ENCODE measurements at places on chromosomes 11 and 22.

DNA sequence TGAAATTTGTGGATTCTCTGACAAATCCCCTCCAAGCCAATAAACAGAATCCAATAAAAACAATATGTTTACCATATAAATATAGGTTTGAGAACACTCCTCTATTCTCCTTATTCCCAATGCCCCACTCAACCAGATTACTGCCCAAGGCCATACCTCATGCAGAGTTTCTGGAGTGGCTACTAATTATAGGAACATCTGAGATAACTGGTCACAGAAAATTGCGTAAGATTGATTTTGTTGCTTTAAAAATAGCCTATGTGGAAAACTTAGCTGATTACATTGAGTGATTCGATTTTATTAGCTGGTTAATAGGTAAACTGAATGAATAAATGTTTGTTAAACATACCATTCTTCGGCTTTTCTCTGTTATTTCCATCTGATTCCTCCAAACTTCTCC, 48.0 kb downstream of the ME3 start:
- no peak for DNase-seq

- no peak for DNase-seq
Observed at GRCh38 chr22:16854631-16855030, 29.4 kb upstream of the XKR3 start.

GRCh38 chr11:66851698-66852465, 5.0 kb upstream of the LRFN4 start:
- DNase-seq: peak; percentile 26

DNA sequence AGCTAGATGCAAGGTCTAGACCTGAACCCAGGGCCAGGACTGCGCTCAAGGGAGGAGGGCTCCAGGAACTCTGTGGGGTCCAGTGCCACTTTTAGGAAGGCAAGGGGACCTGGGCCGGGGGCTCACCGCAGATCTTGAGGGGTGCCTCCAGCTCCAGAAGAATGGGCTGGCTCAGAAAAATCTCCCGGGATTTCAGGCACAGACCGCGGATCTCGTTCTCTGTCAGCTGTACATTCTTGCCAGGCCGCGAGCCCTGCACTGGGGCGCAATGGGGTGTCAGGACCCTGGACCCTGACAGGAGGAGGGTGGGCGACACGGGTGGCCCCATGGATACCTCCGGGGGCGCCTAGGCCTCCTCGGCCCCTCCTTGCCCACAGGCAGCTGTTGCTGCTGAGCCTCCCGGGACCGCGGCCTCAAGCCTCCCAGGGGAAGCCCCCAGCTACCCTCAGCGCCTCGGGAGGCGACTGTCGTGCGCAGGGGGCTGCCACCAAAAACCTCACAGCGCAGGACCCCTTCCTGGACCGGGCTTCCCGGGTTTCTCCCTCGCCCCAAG, 640 bp downstream of the PPP1CA start:
- no peak for DNase-seq

DNA sequence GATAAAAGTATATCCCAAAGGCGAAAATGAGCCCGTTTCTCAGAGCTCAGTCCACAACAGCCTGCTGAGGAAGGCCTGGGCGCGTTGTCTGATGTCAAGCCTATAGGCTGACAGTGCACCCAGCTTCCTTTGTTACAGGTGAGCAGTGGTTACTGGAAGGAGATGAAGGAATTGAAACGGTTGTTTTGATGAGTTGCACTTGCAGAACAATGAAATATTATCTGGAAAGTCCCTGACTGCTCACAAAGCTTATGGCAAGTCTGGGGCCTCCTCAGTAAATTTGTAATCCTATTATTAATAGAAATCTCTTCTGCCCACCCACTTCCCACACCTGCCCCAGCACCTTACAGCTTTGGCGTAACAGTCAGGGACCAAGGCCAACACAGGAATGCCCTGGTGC, 77.8 kb downstream of the C11orf91 start:
- DNase-seq: no peak

- no peak for DNase-seq
Observed at GRCh38 chr22:31099386-31099785, 8.0 kb downstream of the SELENOM start.

GRCh38 chr11:19394525-19395016, 153.8 kb upstream of the E2F8 start:
- DNase-seq: no peak

DNA sequence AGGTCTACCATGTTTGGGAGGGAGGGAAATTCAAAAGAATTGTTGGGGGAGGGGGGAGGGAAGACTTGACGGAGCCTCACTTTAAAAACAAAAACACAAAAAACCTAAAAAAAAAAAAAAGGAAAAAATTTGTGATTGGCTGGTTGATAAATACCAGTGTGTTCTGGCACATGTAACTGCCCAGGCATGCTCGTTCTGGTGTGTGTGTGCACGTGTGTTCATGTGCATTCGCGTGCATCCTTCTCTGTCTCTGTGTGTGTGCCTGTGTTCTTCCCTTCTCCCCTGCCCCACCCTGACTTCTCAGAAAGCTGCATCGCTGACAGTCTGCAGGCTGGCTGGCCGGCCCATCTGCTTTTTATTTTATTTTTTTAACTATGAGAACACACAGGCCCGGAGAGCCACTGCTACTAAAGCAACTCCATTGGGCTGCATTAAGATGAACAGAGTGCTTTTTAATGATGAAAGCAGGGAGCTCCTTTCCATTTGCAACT, 22.6 kb upstream of the ADSL start:
- DNase-seq: no peak

GRCh38 chr22:23210428-23211170, 30.3 kb downstream of the BCR start:
- no peak for DNase-seq

- no peak for DNase-seq
Observed at GRCh38 chr11:15112131-15112541, 2.6 kb upstream of the INSC start.

DNA sequence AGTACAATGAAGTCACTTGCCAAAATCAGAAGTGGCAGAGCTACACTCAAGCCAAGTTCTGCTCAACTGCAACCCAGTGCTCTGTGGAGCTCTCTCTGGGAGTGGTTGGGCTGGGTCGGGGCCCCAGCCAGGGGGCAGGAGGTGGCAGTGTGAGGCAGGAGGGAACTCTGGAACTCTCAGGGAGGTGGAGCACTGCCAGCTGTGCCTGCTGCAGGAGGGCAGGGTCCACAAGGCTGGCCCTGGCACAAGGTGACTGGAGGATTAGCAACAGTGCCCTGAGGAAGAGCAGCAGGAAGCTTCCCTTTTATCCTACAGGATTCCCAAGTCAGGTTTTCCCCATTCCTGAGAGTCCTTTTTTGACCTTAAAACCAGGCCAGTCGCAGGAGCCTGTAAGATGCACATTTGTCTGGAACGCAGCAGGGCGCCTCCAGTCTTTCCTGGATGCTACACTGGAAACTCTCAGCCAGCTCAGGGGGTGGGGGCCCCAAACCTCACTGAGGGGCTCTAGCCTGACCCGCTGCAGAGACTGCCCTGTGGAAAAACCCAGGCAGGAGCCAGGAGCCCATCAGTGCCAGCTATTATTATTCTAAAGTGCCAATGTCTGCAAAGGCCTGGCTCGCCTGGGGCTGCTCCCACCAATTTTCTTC, 31.8 kb downstream of the DKK3 start:
- no peak for DNase-seq

GRCh38 chr22:37407856-37408255, 19.4 kb downstream of the ELFN2 start:
- no peak for DNase-seq

GRCh38 chr11:79076526-79077115, 364.2 kb downstream of the TENM4 start:
- DNase-seq: no peak

DNA sequence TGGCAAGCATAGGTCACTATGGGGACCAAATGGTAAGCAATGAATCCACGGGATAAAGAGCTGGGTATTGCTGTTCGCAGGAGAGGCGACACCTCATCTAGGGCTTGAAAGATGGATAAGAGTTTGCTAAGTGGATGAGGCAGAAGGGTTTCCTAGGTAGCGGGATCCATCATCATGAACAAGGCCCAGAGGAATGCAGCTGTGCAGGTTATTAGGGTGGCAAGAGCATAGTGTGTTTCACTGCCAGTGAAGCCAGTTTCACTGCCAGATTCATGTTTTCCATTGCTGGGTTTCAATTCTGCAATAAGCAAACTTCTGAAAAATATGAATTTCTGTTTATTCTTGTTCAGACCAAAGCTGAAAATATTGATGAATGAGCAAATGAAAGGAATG, 27.2 kb downstream of the WEE1 start:
- DNase-seq: peak; percentile 61

DNA sequence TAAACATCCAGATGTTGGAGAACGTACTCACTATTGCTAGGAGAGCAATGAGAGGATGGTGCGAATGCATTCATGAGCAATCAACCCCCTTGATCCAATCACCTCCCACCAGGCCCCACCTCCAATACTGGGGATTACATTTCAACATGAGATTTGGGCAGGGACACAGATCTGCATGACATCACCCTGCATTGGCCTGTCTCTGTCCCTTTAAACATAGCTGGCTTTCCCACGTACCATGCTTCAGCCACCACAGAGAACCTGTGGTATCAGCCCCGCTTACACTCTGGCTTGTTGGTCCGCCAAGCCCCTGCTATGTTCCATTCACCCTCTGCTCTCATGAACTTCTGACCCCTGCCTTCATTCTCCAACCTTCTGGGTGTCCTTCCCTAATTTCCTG, 157.5 kb upstream of the E2F8 start:
- no peak for DNase-seq

DNA sequence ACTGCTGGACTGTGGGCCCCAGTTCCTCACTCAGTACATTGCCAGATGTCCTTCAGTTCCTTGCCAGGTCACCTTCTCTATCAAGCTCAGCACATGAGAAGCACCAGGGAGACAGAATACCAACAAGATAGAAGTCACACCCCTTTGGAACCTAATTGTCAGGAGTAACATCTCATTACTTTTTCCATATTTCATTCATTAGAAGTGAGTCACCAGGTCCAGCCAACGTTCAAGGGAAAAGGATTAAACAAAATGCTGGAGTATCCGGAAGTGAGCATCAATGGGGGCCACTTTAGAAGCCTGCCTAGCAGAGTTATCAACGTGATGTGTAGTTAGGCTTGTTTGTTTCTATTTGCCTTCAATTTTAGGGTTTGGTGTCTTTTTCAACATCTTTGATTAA, 569.3 kb downstream of the MIAT start:
- peak; percentile 86 for DNase-seq

DNA sequence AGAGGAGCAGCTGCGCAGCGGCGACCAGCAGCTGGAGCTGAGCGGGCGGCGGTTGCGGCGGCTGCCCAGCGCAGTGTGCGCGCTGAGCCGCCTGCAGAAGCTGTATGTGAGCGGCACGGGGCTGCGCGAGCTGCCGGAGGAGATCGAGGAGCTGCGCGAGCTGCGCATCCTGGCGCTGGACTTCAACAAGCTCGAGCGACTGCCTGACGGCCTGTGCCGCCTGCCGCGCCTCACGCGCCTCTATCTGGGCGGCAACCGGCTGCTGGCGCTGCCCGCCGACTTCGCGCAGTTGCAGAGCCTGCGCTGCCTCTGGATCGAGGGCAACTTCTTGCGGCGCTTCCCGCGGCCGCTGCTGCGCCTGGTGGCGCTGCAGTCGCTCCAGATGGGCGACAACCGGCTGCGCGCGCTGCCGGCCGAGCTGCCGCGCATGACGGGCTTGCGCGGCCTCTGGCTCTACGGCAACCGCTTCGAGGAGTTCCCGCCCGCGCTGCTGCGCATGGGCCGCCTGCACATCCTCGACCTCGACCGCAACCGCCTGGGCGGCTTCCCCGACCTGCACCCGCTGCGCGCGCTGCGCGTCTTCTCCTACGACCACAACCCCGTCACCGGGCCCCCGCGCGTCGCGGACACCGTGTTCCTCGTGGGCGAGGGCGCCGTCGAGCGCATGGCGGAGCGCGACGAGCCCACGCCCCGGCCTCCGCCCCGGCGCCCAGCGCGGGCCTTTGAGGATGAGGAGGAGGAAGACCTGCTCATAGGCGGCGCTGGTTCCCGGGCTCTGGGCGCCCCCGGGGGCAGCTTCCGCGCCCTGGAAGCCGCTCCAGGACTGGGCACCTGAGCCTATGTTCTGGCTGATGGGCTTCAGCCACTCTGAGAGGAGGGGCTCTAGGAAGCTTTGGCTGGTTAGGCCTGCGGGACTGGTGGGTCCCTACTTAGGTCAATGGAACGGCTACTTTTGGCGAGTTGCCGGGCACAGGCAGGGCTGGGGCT, 787 bp downstream of the LRRC10B start:
- peak; percentile 75 for DNase-seq

DNA sequence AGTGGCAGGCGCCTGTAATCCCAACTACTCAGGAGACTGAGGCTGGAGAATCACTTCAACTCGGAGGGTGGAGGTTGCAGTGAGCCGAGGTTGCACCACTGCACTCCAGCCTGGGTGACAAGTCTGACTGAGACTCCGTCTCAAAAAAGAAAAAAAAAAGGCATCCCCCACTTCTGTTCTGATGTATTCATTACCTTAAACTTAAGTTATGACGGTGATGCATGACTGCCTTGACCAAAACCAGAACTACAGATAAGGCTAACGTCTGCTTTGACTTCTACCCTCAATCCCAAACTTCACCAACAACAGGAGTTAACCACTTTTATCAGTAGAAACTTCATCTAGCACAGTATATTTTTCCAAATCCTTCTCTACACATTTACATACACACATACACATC, 9.9 kb downstream of the HTR3A start:
- DNase-seq: no peak

GRCh38 chr11:69053169-69053477, 4.4 kb downstream of the TPCN2 start:
- no peak for DNase-seq

DNA sequence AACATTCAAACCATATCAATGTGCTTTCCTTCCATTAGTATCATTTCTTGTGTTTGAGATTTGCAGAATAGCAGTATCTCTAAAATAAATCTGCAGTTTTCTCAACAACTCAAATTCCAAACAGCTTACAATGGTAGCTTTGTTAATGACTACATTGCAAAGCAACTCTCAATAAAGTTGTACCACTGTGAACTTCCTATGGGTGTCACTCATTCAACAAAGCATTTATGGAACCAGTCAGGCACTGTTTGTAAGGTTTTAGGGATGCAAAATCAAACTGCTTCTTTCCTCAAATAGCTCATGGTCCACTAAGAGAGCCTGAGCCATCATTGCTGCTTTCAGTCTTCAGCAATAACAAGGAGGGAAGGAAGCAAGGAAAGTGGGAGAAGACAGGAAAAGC, 91.0 kb downstream of the CCDC83 start:
- DNase-seq: no peak

DNA sequence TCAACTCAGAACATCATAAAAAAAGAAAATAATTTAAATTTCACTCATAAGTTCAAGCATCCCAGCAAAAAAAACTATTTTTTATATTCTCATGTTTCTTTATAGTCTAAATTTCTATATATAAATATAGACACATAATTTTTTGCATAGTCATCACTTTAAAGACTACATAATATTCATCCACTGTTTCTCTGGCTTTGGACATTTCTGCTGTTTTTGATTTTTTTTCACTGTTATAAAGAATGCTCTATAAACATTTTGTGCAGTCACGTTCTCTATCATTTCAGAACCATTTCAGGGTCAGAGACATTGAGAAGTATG, 59.7 kb upstream of the CLPB start:
- no peak for DNase-seq

DNA sequence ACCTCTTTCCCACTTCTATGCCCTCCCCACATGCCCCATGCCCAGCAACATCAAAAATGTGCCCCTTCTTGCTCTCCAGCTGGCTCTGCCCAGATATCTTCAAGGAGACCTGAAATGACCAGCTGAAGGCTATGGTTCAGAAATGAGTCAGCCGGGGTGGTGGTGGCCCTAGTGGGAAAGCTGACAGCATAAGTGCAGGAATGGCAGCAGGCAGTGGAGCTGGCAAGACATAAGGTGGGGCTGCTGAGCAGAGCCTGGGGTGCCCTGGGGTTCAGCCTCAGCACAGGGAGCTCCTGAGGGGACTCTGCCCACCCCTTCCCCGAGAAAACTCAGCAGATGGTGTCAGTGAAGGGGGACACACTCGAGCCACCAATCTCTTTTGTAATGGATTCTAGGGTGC, 593.4 kb downstream of the BUD13 start:
- DNase-seq: peak; percentile 11
